ENCODE measurements at places on chromosomes 12 and 14. TPM values are rescaled to one million over a fixed set of nuclear protein-coding genes. Genes with fewer than 3 reads are reported as not detected.

Gene SEC23A
- 73.9 TPM for total RNA-seq

Gene DEGS2
- total RNA-seq, result 3.3 TPM

Gene IRAK3
- 0.91 TPM for total RNA-seq

Gene AMN1
- 9.0 TPM for total RNA-seq

Gene KRT79
- total RNA-seq, result 0.08 TPM

Gene CLEC1A
- total RNA-seq, result not detected

Gene SDSL
- 30.6 TPM for total RNA-seq

Gene OTX2
- not detected for total RNA-seq

Gene GALNT16
- 3.4 TPM for total RNA-seq

Gene PRIMA1
- total RNA-seq, result 0.44 TPM

Gene C12orf60
- 2.0 TPM for total RNA-seq

Gene HOXC4
- total RNA-seq, result 3.4 TPM

Gene PLEK2
- 21.8 TPM for total RNA-seq

Gene TMEM179
- total RNA-seq, result 0.39 TPM

Gene DIO2
- 2.9 TPM for total RNA-seq
